Stimulated activated CD4-positive, alpha-beta T cell treated with anti-CD3 and anti-CD28 coated beads, Interleukin-15, amount 100 ng/mL, for 48 hours (primary cell): ENCODE measurements at places on chromosomes 6 and 20.

- no peak for DNase-seq
Measured at GRCh38 chr6:36634317-36635108, 40.4 kb downstream of the SRSF3 start.

GRCh38 chr20:37128803-37129202, 33.0 kb upstream of the RBL1 start:
- no peak for DNase-seq

DNA sequence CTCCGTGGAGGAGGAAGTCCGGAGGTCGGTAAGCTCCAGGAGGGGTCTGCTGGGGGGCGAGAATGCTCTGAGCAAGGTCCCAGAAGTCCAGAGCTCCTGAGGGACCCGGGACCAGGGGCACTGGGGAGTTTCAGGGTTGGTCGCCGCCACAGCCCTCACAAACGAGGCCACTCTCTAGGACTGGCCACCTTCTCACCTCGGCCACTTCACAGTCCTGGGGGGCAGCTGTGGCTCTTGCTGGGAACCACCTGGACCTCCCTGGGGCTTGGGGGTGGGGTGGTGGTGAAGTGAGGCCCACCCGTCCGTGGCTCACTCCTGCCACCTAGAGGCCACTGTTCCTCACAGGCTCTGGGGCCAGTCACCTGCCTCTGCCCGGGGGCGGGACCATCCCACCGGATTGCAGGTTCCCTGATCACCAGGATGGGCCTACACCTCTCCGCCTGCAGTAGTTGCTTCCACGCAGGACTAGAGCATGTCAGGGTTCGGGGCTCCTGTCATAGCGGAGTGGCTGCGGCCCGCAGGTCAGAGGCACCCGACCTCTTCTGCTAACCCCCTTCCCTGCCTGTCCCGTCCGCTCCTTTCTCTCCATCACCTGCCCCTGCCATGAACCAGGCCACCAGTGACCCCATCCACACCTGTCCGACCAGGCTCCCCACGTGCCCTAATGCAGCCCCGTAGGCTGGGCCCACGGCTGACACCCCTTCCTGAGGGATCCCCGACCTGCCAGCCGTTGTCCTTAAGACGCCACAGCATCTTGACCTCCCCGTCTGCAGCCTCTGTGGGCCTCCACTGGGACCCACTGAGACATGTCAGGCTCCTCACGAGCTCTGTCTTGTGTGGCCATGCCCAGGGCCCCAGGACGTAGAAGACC, 5.1 kb upstream of the TCEA2 start:
- DNase-seq, result peak; percentile 68

- DNase-seq, result no peak
Measured at GRCh38 chr6:146850981-146851380, 252.2 kb downstream of the ADGB start.

- DNase-seq, result peak; percentile 99
Measured at GRCh38 chr6:37499433-37500293, at the start of gene CCDC167. TSS of gene CCDC167 (minus strand) at chr6:37499893. CDS start at chr6:37499863, 30 bp downstream.

DNA sequence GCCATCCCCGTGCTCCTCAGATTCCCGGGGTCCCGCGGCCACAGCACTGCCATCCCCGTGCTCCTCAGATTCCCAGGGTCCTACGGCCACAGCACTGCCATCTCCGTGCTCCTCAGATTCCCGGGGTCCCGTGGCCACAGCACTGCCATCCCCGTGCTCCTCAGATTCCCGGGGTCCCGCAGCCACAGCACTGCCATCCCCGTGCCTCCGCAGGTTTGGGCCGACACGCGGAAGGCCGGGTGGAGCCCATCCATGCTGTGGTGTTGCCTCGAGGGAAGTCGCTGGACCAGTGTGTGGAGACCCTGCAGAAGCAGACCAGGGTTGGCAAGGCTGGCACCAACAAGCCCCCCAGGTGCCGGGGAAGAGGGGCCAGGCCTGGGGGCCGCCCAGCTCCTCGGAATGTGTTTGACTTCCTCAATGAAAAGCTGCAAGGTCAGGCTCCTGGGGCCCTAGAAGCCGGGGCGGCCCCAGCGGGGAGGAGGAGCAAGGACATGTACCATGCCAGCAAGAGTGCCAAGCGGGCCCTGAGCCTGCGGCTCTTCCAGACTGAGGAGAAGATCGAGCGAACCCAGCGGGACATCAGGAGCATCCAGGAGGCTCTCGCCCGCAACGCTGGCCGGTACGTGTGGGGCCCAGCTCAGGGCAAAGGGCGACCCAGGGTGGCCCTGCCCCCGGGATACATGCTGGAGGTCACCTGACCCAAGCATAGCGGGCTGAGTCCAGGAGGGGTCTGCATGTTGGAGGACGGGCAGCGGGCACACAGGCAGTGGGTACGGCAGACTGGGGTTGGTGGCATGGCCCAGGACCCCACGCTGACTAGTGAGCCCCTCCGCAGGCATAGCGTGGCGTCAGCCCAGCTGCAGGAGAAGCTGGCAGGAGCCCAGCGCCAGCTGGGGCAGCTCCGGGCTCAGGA, 1.3 kb upstream of the LIME1 start:
- no peak for DNase-seq

- no peak for DNase-seq
Measured at GRCh38 chr6:16754876-16755275, 6.4 kb downstream of the ATXN1 start.

DNA sequence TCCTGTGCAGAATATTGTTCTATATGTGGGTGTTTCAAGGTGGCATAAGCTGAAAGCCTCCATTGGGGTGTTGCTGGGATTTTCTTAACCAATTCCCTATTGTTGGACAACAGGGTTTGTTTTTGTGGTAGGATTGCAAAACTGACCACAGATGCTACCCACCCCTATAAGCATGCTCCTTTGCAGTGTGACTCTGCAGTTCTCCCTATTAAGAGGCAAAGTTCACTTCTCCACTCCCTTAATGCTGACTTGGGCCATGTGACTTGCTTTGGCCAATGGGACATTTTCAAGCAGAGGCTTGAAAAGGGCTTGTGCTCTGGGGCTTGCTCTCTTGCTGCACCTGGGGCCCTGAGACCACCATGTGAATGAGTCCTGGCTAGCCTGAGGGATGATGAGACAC, 8.5 kb upstream of the ANGPT4 start:
- DNase-seq, result no peak

GRCh38 chr6:152127432-152128165, 320.1 kb downstream of the ESR1 start:
- no peak for DNase-seq

- DNase-seq, result no peak
Measured at GRCh38 chr6:166394036-166394892, 11.5 kb upstream of the MPC1 start.

- peak; percentile 27 for DNase-seq
Measured at GRCh38 chr6:142943711-142944123, 1.3 kb downstream of the HIVEP2 start.

- no peak for DNase-seq
Measured at GRCh38 chr6:17998442-17998841, 11.0 kb upstream of the KIF13A start.

- no peak for DNase-seq
Measured at GRCh38 chr6:164023535-164023934, 609.0 kb downstream of the QKI start.

- DNase-seq, result no peak
Measured at GRCh38 chr6:43740321-43740960, 29.6 kb upstream of the VEGFA start.

DNA sequence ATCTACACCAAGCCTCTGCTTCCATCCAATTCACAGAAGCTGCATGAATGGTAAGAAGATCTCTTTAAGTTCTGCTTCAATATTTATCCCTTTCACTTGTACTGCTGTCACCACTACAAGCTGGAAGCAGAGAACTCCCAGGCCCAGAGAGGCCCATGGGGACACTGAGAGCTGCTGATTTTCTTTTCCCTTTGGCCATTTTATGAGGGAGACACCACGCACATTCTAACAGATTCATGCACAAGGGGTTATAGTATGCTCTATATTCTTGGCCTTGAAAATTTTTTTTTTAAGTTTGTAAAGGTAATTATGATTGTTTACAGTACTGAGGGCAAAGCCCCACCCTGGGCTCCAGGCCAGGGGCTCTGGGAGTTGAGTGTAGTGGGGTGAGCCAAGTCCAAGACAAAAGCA, 88.4 kb downstream of the MYB start:
- DNase-seq, result no peak

DNA sequence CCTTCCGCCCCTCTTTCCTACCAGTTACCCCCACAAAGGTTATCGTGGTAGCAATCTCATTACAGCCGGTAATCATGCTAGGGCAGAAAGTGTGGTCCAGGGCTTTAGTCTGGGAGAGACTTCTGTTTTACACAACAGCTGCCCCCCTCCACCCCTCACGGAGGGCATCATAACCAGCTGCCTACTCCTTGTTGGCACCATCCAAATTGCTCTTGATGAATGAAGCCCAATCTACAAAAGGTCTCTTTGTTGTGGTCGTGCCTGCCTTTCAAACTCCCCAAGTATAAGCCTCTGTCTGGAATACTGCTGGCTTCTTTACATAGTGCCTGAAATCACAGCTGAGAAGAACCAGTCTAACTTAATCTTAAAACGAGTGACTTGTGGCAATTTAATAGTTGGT, 157.9 kb downstream of the INSM1 start:
- DNase-seq, result no peak

- no peak for DNase-seq
Measured at GRCh38 chr6:52539607-52540006, 37.3 kb downstream of the TRAM2 start.

- DNase-seq, result peak; percentile 72
Measured at GRCh38 chr20:4038047-4038459, 22.7 kb upstream of the RNF24 start.

GRCh38 chr6:90695316-90695715, 108.4 kb upstream of the MAP3K7 start:
- no peak for DNase-seq

- peak; percentile 11 for DNase-seq
Measured at GRCh38 chr6:119076173-119076572, 2.3 kb downstream of the FAM184A start.

DNA sequence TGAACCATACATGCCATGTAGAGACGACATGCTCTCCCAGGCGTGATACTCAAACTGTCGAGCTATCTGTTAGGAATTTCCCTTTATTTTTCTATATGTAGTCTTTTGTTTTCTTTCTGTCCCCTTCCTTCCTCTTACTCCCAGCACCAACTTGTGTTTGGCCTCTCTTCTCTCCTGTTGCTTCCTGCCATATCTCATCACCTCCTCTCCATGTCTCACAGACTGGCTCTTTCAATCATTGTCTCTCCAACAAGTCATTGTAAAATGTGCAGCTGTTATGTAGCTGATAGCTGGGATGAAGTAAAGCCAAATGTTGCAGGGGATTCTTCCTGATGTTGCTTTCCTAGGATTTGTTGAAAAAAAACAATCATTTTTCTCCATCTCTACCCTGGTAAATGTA, 234.5 kb downstream of the TMEM242 start:
- DNase-seq, result no peak

DNA sequence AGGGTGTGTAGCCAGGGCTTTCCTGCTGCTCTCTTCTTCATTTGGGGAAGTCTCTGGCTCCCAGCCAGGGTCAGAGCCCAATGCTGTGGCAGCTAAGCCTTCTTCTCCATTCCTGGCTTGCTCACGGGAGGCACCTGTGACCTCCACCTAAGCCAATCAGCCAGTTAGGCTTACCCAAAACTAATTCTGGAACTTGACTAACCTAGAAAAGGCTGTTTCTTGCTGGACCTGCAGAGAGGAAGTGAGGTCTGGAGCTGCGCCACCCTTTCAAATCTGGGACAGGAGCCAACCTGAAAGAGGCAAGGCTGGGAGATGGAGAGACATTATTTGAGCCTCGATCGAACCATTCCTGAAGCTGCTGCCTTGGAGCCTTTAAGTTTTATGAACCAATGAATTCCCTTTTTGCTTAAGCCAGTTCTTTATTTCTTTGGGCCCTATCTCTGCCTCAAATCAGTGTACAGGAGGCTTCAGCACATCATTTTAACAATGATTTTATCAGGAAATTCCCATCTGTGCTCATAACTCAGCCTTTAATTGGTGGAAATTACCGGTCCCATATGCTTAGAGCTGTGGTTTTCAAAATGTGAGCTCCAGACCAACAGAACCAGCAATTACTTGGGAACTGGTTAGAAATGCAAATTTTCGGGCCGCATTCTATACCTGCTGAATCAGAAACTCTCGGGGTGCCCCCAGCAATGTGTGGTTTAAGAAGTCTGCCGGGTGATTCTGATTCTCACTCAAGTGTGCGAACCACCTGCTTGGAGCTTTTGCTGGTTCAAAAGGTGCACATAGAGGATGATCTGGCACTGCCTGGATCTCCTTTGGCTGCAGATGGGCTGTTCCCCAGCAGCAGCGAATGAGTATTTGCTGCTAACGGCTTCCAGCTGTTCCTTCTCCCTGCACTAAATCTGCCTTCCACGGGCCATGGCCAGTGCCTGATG, 97.4 kb upstream of the RNF24 start:
- DNase-seq, result no peak

DNA sequence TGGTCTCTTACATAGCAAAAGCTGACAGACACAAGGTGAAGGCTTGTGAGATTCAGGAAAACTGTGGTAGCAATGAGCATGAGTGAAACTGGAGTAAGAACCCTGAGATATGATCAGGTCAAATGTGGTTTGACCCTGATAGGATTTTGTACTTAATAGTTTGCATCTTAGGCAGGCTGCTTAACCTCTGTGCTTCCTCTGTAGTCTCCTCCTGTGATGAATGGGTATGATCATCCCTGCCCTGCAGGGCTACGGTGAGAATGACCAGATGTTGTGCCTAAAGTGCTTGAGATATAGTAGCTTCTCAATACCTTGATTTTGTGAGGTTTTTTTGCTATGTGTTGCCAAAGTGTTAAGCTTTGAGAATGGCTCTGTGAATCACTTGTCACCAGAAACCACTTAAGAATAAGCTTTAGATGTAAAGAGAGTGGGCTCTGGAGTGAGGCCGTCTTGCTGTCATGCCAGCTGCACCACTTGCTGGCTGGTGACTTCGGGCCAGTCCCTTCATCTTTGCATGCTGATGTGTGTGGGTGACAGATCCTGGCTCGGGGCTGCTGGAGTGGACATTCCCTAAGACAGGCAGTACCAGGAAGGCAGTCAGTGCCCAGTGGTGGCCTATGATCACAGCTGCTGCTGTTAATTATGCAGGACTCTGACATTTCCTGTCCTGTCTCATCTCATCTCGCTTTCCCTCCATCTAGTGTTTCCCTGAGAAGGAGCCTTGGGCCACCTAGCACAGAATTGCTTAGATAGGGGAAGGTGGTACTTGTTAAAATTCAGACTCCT, 254.7 kb downstream of the NFATC2 start:
- no peak for DNase-seq

GRCh38 chr6:155959898-155960495, 504.4 kb upstream of the NOX3 start:
- no peak for DNase-seq
